ENCODE measurements at places on chromosomes 11 and 22.

GRCh38 chr11:1053121-1053901 lies 16.8 kb upstream of the MUC6 start:
- peak; percentile 48 for DNase-seq

- no peak for DNase-seq
Measured at GRCh38 chr11:5118893-5119292, 19.3 kb downstream of the OR52A5 start.

- DNase-seq = no peak
Measured at GRCh38 chr11:119421351-119421750, 1.6 kb downstream of the THY1 start.

- no peak for DNase-seq
Measured at GRCh38 chr22:40121461-40121860, 56.3 kb upstream of the TNRC6B start.

DNA sequence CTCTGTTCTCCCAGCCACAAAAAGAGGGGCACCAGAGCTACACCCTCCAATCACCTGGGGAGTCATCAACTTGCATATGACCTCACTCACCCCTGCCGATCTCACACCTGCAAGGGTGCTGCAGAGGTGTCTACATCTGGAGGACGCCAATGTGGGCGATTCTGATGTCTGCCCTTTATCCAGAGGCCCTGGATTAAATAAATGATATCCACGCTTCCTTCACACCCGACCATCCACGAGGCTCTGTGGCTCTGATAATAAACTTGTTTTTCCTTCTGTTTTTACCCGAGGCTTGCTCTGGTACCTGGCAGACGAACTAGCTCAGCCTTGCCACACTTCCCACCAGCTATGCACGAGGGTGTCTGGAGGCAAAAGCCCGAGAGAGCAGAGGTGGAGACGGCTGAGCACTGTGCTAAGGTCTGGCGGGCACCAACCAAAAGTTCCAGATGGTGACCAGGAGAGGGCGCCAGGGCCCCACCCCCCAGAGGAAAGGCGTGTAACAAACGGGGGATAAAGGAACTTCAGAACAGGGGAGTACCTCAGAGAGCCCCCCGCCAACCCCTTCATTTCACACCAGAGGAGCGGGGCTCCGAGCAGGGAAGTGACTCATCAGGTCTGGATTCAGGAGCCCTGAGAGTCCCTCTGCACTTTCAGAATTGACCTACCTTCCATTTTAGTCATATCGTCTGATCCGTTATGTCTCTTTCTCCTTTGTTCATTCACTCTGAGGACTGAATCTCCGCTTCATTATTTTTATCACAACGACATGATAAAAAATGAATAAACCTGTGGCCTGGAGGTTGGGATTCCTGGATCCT lies 13.5 kb downstream of the SCN3B start:
- DNase-seq = no peak

GRCh38 chr22:22944268-22944985 lies 56.8 kb downstream of the IGLL5 start:
- peak; percentile 35 for DNase-seq

GRCh38 chr11:66022401-66023185 lies 3.7 kb downstream of the CATSPER1 start:
- peak; percentile 68 for DNase-seq

GRCh38 chr22:41681616-41682015 lies 7.1 kb downstream of the SNU13 start:
- no peak for DNase-seq

DNA sequence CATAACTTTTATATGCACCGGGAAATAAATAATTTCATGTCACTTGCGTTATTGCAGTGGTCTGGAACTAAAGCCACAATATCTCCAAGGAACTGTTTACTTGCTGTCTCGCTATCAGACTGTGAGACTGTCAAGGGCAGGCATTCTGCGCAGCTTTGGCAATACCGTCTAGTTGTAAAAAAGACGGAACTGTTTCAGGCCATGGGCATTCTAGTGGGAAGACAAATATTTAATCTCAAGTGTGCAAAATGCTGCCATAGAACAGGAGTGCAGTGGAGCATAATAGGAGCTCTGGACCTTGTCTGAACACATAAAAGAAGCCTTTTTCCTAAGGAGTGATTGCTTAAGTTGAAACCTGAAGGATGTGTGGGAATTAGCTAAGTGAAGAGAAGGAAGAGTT lies 53.8 kb downstream of the PACS1 start:
- DNase-seq = no peak

- no peak for DNase-seq
Measured at GRCh38 chr11:4684631-4685285, 12.9 kb downstream of the OR51E2 start.

GRCh38 chr11:101508370-101508769 lies 75.4 kb downstream of the TRPC6 start:
- no peak for DNase-seq

GRCh38 chr11:130431331-130431773 lies 2.9 kb upstream of the ADAMTS8 start:
- DNase-seq = no peak

DNA sequence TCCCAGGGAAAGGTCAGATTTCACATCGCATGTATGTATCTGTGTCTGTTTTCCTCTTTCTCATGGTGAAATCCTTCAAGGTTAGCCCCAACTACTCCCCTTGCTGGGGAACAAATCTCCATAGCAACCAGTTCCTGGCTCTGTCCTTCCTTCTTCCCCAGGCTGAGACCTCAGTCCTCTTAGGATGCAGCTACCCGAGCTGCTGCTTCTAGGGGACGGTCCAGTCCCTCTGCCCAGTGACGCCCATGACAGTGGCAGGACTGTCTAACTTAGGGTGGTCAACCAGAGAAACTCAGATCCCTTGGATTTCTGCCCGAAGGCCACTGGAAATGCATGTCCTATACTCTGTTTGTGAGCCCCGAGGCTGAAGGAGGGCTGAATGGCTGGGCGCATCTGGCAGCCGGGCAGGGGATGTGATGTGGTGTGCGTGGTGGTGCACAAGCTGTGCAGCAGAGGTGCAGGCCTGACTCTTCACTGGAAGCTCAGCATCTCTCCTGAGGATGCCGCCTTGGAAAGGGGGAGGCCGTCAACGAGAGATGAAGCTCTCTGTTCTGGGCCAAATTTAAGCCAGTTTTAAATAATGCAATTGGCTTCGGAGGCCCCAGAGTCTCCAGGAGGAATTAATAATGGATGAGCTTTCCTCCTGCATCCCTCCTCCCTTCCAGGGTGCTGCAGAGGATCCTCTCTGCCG lies 118.7 kb upstream of the B3GAT1 start:
- DNase-seq = no peak

- DNase-seq = no peak
Measured at GRCh38 chr22:18933914-18934313, 2.2 kb downstream of the PRODH start.

- no peak for DNase-seq
Measured at GRCh38 chr11:73217810-73218105, 323 bp upstream of the P2RY2 start.

- no peak for DNase-seq
Measured at GRCh38 chr11:131305005-131305404, 65.4 kb upstream of the NTM start.
